ENCODE measurements at places on chromosomes 5 and 9.
A peak's percentile ranks its signal among the peaks of the same experiment; 100 is the strongest.

DNA sequence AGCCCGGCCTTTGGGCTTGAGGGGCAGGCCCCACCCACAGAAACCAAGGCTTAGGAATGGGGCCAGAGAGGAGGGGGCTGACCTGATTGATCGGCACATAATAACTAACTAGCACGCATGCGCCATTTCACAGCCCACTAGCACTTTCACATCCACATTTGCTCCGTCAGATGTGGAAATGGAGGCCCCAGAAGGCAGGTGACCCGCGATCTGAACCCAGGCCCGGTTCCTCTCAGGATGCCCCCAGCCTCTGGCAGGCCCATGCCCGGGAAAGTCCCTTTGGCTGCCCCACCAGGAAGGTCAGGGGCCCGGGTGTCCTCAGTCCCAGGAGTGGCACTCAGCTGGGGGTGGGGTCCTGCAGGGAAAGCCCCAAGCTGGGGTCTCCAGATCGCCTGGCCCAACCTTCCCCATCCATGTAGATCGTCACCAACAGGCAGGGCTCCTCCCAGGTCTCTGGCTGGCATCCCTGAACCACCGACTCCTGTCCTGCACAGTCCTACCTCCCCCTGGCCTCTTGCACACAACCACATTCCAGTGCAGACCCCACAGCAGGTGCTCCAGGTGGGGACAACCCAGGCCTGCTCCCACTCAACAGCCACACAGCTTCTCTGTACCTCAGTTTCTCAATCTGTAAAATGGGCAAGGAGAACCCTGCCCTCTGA is 46.7 kb downstream of the VAV2 start:
- no peak for DNase-seq

GRCh38 chr5:106397700-106398099 is 1273.0 kb downstream of the EFNA5 start:
- DNase-seq: no peak

- no peak for DNase-seq
Observed at GRCh38 chr9:137873408-137873807, 4.2 kb upstream of the CACNA1B start.

GRCh38 chr9:107228496-107229039 is 54.5 kb upstream of the RAD23B start:
- DNase-seq: no peak

DNA sequence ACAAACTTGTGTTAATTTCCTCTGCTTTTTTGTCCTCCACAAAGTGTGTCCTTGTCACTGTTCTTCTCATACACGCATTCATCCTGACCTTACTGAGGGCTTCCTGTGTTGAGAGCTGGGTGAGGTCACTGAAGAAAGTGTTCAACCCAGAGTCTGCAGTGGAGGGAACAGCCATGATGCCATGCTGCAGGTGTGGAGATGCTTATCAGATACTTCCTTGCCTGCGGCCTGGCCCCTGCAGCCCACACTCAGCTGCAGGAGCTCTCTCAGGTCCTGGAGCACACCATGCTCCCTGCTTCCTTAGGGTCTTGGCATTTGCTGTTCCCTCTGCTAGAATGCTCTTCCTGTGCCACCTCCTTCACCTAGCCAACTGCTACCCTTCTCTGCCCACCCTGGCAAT is 108.1 kb upstream of the SPRY4 start:
- DNase-seq: no peak

DNA sequence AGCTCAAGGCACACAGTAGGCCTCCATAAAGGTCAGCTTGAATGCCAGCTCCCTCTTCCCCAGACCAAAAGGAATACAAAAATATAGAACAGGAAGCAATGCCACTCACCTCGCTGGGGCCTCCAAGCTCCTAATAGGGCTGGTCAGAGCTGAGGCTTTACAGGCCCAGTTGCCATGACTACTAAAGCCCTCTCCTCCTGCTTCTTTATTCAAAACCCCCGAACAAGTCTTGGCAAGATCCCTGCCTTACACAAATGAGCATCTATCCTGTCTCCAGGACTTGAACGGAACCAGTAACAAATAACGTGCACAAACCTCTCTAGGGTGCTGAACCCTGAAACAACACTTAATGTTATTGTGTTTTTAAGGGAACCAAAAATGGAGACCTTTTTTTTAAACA is 136.3 kb downstream of the SIL1 start:
- peak; percentile 40 for DNase-seq

GRCh38 chr5:14173377-14174229 is 30.5 kb downstream of the TRIO start:
- no peak for DNase-seq

DNA sequence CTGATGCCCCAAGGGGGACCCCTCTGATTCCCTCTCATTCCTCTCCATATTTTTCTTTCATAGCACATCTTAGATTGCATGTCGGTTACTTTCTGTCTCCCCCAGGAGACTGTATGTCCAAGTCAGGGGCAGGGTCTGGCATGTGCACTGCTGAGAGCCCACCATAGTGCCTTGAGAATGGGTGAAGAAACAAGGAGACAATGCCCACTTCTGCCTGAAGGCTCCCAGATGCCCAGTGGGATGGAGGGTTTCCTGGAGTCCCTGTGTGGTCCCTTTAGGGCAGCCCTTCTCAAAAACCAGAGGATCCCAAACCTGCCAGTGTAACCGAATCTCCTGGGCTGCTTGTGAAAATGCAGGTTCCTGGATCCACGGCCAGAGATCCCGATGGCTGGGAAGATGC is 126.5 kb upstream of the LARP1 start:
- DNase-seq: no peak

DNA sequence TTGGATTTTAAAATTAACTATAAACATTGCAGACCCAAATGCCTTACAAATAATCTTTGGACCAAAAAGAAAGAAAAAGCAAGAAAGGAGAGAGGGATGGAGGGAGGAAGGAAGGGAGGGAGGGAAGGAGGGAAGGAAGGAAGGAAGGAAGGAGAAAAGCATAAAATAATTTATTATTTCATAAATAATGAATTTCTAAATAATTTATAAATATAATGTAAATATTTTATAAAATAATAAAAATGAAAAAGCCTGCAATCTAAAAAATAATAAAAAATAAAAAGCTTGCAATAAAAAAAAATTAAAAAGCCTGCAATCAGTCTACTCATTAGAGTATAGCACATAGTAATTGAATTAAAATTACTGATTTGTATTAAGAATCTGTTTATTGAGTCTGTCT is 614.3 kb downstream of the ISL1 start:
- DNase-seq: no peak

GRCh38 chr9:134076644-134077043 is 8.8 kb upstream of the BRD3 start:
- no peak for DNase-seq

DNA sequence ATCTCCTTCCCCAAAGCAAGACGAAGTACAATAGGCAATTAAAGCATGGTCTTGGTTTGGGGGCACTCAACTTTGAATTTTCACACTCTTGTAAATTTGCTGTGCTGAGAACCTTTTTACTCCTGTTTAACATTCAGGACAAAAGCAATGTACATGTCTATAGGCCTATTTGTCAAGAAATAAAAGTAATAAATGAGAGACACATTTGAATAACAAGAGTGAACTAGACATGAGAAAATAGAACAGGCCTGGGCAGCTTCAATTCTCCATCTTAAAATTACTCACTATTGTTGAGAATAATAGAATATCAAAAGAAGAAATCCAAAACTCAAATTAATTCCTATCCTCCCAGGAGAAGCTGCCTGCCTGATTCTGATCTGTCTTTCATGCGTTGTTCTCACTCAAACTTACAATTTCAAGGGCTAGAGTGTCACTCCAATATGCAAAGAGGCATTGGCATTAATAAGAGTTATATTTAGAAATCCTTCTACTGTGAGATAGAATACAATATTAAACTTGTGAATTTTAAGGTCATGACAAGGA is 192.9 kb upstream of the CCNG1 start:
- DNase-seq: no peak

DNA sequence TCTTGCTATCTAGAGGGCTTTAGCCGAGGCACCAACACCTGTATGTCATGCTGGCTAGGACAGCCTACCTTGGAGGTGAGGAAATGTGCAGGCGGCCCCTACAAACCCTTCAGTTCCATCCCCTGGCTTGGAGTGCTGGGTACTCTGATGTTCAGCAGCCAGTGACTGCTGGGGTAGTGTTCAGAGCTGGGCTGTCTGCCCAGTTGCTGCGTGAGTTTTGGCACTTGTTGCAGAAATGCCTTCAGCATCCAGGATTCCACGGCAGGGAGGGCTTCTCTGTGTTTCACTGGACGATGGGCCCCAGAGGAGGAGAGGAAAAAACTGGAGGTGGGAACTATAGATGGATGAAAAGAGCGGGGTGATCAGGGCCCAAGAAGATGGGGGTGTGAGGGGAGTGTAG is 10.4 kb downstream of the SWI5 start:
- DNase-seq: no peak

GRCh38 chr5:171848486-171848885 is 62.9 kb downstream of the SMIM23 start:
- no peak for DNase-seq

DNA sequence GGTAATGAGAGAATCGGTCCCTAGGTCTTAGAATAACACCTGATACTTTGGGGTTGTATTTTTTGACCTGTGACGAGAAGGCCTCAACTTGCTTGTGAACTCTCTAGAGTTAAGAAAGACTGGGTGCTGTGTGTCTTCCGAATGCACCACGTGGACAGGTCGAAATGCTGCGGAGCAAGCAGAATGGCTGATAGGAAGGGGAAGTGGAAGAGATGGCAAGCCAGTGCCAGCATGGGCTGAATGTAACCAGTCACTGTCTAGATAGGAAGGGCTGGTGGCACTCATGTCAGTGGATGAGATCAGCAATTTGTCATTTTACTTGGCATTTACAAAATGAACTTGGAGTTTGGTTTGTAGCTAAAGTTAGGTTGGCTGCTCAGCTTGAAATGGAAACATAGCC is 5.6 kb downstream of the OTULINL start:
- DNase-seq: no peak
